Activated CD4-positive, alpha-beta T cell treated with anti-CD3 and anti-CD28 coated beads for 4 hours (primary cell): ENCODE measurements at places on chromosomes 11 and 22.
A peak's percentile ranks its signal among the peaks of the same experiment; 100 is the strongest.

DNA sequence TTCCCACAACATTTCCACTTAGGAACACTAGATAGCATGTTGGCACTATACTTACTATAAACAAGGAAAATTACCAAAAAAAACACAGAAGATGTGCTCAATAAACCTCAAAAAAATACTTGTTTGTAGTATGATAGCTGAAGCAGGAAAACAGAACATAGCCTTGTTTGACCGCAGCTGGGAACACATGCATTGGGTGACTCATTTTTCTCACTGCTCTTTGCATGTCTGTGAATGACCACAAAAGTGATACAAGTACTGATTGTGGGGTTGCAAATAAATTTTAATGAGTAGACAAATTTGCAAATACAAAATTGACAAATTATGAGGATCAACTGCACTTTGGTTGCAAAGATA, 22.8 kb upstream of the GUCY1A2 start:
- DNase-seq = no peak

DNA sequence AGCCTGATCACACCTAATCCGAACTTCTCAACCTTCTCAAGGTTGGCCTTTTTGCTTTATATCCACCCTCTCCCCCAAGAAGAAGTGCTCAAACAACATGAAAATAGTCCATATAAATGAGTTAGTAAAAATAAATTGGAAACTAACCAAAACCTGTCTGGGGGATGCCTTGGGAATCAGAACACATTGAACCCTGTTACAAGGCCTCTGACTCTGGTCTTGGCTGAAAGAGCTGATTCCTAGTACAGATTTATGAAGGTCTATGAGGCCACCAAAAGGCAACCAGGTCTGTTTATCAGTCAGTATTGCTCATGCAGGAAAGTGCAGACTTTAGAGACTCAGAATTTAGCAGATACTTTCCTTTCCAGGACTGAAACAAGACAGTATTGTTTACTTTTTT, 49.7 kb downstream of the NRXN2 start:
- DNase-seq = no peak

DNA sequence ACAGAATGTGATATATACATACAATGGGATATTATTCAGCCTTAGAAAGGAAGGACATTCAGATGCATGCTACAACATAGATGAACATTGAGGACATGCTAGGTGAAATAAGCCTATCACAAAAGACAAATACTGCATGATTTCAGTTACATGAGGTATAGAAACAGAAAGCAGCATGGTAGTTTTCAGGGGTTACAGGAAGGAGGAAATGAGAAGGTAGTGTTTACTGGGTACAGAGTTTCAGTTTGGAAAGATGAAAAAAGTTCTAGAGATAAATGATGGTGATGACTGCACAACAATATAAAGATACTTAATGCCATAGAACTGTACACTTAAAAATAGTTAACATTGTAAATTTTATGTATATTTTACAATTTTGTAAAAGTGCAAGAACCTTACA, 266.7 kb upstream of the C11orf87 start:
- no peak for DNase-seq

- DNase-seq = no peak
Observed at GRCh38 chr11:30150425-30150824, 80.4 kb upstream of the FSHB start.

GRCh38 chr22:41963453-41964111, 5.7 kb upstream of the SEPTIN3 start:
- no peak for DNase-seq

- no peak for DNase-seq
Observed at GRCh38 chr11:1542267-1542666, 29.8 kb downstream of the DUSP8 start.

DNA sequence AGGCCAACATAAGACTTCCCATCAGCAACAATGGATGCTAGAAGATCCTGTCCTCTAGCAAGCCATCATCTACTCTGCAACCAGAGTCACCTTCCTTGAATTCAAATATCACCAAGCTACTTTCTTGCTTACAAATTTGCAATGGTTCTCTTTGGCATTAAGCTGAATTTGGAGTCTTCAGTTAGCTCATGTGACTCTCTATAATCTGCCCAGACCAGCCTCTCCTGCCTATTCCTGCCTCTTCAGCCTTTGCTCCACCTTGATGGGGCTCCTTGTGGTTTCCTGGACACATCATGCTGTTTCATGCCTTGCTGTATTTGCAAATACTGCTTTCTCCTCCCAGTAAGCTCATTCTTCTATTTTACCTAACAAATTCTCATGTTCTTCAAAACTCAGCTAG, 82.3 kb downstream of the RASSF10 start:
- DNase-seq = no peak

- no peak for DNase-seq
Observed at GRCh38 chr11:75966537-75967287, 151.7 kb downstream of the UVRAG start.

DNA sequence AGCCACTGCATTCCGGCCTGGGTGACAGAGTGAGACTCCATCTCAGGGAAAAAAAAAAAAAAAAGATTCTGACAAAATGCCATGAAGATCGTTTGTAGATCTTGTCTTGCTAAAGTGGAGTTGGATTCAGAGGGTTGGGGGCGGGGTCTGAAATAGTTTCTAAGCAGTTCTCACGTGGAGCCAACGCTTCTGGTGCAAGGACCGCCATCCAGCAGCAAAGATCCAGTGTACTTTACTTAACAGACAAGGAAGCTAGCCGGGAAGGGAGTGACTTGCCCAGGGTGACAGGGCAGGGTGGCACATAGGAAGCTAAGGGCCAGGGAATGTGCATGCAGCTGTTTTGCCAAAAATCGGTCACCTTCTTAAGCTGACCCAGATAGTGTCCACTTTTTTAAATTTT, 27.4 kb downstream of the APOL1 start:
- no peak for DNase-seq

GRCh38 chr22:45671783-45672563, at the start of gene ATXN10:
ATXN10 (plus strand) TSS chr22:45671834; CDS start chr22:45672064, 230 bp downstream.
- DNase-seq = peak; percentile 70

DNA sequence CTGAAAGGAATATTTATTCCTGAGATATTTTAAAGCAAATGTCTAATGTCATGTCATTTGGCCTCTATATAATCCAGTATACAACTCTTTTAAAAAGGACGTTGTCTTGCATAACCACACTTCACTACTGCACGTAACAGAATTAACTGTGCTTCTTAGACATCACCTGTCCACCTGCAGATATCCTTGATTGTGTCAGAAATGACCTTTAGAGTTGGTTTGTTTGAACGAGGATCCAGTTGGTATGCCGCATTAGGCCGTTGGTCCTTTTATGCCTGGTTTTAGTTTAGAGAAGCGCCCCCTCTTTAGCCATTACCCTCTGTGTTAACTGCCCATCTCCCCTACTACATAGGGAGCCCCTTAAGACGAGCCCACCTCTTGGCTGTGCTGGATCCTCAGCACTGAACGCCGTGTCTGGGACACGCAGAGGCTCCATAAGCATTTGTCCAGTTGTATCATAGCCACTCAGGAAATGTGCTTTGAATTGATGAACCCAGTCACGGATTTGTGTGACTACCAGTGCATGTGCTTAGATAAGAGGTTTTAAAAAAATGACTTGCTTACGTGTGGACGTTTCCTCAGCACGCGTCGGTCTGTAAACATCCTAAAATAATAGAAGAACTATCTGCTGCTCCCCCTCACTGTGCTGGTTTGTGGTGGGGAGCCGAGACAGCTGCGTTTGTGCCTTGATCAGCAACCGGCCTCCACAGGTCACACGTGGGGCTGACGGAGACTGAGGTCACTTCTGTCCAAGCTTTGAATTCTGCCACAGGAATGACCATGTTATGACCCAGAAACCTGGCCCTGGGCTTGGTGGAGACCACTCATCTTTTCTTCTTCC, 4.0 kb downstream of the MICAL2 start:
- no peak for DNase-seq

DNA sequence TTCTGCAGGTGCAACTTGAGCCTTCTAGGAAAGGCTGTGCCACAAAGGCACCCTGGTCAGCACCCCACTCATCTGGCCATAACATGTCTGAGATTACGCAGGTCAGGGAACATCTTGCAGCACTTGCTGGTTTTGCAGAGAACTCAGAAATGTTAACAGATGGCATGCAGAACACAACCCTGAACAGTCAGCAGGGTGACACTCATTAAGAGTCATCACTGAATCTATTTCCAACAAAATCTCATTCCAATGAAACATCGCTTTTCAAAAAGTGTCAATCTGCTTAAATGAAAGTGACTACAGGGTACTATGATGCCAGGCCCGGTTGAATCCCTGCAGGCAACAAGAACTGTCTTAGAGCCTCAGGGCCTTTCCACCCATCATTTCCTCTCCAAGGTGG, 369.8 kb upstream of the CCDC90B start:
- DNase-seq = no peak

GRCh38 chr22:26302726-26303125, 126.3 kb upstream of the ASPHD2 start:
- no peak for DNase-seq

DNA sequence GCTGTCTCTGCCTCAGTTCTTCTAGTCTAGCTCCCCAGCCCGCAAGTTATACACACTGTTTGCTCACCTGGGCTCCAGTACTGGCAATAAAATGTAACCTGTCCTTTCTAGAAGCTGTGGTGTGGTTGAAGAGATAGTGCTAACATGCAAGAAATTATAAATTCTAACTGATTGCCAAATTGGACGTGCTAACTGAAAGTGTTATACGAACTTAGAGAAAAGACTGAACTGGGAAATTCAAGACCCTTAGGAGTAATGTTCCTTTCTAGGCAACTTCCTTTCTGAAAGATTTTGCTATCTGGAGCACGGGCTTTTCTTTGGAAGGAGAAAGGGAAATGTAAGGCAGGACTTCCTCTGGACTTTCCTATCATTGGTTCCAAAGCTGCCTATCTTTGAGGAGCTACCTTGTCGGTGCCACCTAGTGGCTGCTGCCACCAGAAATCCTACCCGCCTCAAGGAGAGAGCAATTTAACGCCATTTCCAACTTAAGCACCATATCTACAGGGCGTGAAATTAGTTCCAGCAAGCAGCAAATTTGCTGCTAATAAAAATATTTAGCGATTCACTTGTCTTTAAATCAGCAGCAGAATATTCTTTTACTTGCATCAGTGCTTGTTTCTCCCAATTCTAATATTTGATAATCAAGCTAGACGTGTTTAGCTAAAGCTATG, 12.7 kb upstream of the TMEM218 start:
- peak; percentile 8 for DNase-seq

DNA sequence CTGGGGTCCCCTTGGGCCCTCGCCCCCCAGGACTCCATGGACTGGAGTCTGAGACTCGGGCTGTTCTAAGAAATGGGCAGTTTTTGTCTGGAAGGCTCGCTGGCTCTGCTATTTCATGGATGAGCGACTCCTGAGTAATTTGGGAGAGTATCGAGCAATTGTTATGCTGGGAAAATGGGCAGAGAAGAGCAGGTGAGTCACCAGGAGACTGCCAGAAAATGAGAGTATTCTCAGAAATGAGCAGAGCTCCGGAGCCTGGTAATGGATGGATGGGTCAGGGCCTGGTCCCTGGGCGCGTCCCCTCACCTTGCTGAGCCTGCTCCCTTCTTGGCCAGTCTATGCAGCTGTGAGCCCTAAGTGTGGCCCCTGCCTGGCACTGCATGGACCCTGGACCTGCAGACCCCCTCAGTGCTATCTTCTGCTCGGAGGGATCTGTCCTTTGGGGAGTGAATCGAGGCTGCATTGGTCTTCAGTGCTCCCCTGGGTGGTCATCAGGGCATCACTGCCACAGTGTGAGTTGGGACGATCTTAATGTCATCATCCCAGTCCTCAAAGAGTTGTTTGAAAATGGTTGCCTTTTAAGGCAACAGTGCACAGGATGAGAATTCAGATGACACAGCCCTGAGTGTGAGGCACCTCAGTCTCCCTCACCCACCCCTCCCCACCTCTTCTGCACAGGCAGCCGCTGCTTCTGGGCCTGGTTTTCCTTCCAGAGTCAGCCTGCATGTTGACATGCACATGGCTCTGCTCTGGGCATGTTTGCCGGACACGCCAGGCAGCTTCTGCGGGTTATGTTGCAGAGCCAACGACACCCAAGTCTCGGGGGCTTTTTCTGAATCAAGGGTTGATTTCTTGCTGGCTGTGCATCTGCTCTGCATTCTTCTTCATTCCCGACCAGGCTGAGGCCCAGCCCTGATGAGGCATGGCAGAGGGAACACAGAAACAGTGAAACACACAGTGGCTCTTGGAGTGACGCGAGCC, 519.0 kb downstream of the TBC1D22A start:
- no peak for DNase-seq

DNA sequence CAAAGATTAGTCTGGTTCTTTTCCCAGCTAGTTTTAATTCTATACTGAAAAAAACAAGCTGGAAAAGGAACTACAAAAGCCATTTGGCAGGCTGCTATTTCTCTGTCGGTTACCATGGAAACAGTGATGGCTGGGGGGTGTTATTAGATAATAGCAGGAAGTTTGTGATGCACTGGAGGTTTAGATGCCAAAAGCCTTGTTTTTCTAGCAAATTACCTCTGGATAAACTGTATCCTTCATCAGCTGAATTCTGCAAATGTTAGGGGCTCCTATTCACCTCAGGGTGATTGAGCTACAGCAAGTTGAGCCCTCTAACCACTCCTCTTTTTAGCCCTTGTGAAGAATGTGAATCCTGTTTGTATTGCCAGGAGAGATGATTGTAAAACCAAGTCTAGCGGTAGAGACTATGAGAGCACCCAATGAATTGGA, 25.2 kb downstream of the ALKBH3 start:
- DNase-seq = no peak

GRCh38 chr11:129750343-129751292, 65.0 kb upstream of the TMEM45B start:
- DNase-seq = peak; percentile 75

DNA sequence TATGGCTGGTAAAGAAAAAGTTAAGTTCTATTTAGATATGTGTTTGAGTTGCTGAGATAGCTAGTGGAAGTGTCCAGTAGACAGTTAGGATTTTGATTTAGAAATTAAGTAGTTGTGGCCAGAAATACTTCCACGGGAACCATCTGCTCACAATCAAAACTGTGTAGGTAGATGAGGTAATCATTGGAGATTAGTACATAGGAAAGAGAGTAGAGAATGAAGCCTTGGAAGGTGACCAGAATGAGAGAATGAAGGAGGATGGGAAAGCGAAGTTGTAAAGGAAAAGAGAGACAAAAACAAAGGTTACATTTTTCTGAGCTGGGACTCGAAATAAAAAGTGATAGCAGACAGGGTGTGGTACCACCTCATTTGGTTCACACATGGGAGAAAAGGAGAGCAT, 296.9 kb upstream of the SORL1-AS1 start:
- no peak for DNase-seq

DNA sequence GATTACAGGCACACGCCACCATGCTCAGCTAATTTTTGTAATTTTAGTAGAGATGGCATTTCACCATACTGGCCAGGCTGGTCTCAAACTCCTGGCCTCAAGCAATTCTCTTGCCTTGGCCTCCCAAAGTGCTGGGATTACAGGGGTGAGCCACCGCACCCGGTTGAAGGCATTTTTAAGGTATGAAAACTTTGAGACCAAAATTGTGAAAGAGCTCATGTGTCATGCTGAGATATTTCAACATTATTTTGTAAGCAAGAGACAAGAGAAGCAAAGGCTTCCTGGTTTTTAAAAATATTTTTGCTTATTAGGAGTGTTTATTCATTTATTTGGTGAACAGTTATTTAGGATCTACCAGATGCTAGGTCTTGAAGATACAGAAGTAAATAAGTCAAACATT, 6.8 kb downstream of the NHERF4 start:
- no peak for DNase-seq

- DNase-seq = no peak
Observed at GRCh38 chr11:120622189-120622875, 110.8 kb downstream of the GRIK4 start.

- DNase-seq = no peak
Observed at GRCh38 chr11:19437760-19438159, 197.0 kb upstream of the E2F8 start.

- no peak for DNase-seq
Observed at GRCh38 chr11:1906611-1907423, 12.7 kb upstream of the TNNT3 start.

- DNase-seq = no peak
Observed at GRCh38 chr11:1998290-1998689, 648 bp upstream of the H19 start.
